ENCODE measurements at places on chromosomes 7 and 10.

DNA sequence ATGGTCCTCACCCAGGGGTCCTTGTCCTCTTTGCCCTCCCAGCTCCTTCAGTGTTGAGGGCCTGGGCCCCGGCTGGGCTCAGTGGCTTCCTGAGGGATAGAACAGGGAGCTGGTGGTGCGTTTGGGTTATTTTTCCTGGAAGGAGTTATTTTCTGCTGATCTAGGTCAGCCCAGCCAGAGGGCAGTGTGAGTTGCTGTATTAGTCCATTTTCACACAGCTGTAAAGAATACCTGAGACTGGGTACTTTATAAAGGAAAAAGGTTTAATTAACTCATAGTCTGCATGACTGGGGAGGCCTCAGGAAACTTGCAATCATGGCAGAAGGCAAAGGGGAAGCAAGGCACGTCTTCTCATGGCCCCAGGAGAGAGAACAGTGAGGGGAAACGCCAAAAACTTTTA lies 122.4 kb upstream of the PCBD1 start:
- DNase-seq: no peak

GRCh38 chr10:1301143-1301542 lies 245.0 kb downstream of the WDR37 start:
- no peak for DNase-seq

GRCh38 chr10:86659161-86659691 lies 4.9 kb downstream of the OPN4 start:
- DNase-seq: no peak

GRCh38 chr10:110818311-110819256 lies 53.1 kb upstream of the PDCD4 start:
- DNase-seq: no peak

DNA sequence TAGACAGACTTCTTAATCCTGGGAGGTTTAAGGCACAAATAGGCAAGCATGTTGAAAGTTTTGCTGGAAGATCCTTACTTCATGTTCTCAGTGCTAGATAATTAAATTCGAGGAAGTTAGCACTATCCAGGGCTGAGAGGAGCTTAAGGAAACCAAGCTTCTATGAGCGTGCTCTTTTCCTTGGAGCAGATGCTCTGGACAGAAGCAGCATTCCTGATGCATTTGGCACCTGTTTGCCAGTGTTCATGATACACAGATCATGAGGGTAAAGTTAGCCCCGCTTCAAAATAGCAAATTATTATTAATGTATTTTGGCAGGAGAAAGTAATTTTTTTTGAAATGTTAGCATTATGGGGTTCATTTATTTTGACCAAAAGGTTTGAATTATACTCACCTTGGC lies 9.4 kb downstream of the HDAC9 start:
- DNase-seq: no peak

GRCh38 chr10:235915-236314 lies 100.7 kb downstream of the ZMYND11 start:
- DNase-seq: no peak

DNA sequence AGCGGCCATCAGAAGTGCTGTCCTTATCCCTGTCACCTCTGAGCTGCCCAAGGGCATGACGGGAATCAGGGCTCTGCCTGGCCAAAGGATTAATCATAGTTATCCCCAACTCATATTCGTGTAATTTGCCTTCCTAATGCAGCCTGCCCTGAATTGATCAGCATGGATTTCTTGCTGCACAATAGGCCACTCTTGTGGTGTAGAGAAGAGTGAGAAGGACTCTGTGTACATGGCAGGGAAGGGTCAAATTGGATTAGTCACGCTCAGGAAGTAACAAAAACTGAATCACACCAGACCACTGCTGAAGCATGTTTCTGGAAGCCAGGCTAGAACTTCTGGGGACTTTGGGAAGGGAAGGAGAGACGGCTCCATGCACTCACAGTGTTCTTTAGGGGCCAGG lies 227.0 kb downstream of the BUB3 start:
- DNase-seq: no peak

DNA sequence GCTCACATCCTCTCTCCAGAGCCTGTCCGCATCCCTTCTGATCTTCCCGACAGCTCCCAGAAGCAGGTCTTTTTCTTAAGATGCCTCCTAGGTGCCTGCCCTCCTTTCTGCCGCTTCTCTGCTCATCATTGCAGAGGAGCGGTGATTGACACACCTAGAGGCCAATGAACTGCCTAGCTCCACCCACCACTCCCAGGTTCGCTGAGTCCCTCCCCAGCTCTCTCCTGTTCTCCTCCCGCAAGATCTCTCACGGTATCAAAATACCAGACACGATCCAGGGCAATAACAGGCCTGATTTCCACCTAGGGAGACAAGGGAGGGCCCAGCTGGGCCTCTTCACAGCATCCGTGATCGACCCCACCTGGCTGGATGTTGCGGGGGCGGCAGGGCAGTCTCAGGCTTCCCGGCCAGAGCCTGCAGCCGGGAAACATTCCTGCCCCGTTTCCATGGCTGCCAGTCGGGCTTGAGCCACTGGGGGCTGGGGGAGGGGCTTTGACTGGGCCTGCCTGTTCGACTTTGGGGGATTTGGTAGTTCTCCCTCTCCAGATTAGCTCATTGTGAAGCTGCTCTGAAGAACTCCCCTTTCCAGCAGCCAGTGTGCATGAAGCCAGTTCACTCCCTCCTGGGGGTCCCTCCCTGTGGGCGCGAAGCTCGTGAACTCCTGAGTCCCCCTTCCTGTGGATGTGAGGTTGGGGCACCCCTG lies 373.5 kb downstream of the RPS24 start:
- peak; percentile 95 for DNase-seq

GRCh38 chr7:141456298-141456697 lies 94.9 kb upstream of the AGK start:
- no peak for DNase-seq

GRCh38 chr10:5555881-5556280 lies 31.1 kb downstream of the CALML3 start:
- no peak for DNase-seq

- peak; percentile 74 for DNase-seq
Observed at GRCh38 chr10:94402843-94403379, 570 bp downstream of the TBC1D12 start.

DNA sequence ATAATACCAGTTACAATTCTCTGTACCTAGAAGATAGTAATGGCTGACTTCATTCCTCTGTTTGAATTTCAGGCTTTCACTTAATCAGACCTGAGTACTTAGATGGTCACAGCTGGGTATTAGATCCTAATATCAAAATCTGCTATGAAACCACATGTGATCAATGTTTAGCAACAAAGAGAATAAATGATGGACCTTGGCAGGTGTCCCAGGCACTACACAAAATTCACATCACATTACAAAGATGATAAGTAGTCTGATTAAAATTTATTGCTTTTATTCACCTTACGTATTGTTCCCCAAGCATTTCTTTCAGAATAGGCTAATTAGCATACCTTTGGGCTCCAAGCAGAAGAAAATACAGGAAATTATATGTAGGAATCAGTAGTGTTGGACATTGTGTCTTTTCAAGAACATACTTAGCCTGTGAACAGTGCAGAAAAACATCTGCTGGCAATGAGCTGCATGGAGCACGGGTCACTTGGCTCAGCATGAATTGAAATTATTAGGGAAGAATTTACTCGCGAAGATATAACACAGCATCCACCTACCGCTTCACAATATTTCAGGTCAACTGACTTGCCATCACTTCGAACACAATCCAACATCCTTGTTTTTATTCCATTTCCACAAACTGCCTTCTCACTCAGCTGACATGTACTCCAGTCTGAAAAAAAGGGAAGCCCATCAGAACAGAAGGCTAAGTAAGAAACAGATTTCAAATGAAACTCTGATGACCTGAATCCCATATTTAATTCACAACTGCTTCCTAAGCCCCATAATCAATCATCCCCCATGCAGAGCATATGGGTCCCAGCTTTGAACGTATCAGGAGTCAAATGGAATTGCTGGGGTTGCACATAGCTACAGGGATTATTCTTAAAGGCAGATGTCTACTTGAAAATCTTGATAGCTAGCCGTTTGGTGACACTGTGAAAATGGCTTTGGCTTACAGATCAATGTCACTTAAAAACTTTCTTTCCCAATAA lies 421.0 kb downstream of the THSD7A start:
- DNase-seq: no peak

DNA sequence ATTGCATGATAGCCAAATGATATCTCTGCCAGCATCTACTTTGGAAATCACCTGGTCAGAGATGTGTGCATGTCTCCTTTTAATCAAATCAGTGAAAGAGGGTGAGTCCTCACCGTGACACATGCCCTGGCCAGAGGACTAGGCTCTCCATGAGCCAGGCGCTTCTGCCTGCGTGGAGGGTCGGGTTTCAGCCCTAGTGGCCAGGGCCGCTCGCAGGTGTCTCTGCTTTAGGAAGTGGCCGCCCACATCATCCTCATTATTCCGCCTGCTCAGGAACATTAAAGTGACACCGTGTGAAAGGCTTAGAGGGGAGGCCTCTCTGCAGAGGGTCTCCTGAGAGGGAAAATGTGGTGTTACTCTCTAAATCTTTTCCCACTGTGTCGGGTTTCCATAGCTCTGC lies 173.6 kb upstream of the PRKCQ start:
- peak; percentile 60 for DNase-seq

DNA sequence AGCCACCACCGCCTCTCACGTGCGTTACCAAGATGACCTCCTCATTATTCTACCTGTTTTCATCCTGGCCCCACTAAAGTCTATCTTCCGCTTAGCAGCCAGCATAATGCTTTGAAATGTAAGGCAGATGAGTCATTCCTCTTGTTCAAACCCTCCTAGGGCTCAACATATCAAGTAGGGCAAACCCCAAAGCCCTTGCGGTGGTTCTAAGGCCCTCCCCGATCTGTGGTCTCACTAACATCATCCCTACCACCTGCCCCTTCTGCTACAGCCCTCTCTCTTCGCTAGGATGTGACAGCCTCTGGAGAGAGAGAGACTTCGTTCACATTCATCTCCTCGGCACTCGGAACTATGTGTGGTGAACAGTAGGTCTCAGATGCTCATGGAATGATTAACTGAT lies 94.8 kb downstream of the SVIL start:
- DNase-seq: no peak

- DNase-seq: no peak
Observed at GRCh38 chr7:14834456-14834855, 68.1 kb downstream of the DGKB start.

DNA sequence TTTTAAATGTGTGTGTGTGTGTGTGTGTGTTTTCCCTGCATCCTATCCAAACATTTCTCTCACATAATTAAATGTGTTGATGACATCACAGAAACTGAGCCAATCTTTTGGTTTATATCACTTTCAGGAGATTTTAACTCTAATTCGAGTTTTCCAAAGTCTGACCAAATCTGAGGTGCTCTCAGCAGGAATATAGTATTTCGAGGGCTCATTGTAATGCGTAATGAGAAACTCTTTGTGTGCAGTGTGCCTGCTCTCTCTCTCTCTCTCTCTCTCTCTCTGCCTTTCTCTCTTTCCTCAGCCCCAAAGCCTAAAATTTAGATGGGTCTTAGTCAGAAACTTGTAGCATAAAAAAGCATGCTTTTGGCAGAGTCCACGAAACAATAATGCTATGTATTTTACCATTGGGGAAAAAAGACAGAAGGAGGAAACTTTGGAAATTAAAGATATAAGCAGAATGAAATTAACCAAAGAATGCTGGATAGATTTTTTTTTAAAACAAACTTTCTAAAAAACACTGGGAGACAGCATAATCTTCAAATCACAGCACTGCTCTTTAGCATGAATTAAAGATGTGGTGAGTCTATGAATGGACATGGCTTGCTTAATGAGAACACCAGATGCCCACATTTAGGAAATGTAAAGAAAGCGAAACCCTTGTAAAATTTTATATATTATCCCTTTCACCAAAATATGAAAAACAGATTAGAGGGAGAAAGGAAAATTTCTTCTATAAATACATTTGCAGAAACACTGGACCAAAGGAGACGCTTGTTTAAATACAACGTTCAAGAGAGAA lies 206.8 kb upstream of the HABP2 start:
- no peak for DNase-seq

GRCh38 chr10:83545901-83546391 lies 593.4 kb upstream of the GHITM start:
- DNase-seq: no peak

DNA sequence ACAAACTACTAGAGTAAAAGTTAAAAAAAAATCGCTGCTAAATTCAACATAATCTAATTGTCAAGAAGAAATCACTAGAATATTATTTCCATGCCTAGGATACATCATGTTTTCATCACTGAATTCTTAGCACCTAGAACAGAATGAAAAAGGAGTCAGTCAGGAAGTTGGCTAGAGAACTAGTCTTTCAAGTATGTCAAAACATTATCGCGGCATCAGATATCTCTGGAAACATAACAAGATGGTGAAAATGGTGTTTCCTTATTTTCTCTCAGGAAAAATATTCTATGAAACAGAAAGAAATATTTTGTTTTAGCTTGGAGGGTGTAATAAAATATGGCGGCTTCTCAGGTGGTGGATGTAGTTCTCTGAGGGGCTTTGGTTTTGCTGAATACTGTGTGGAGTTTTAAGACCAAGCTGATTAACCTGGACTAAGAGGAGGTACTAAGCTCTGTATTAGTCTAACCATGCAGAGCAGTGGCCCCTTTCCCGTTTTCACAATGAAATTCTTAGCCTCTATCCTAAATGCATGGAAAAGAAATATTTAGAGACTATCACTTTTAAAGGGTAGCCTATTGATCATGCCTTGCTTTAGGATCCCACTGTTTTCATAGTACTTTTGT lies 205.6 kb downstream of the MDFIC start:
- no peak for DNase-seq

GRCh38 chr10:5449823-5450222 lies 37.5 kb downstream of the NET1 start:
- DNase-seq: no peak

GRCh38 chr7:127290116-127290655 lies 37.4 kb upstream of the GRM8 start:
- DNase-seq: no peak

DNA sequence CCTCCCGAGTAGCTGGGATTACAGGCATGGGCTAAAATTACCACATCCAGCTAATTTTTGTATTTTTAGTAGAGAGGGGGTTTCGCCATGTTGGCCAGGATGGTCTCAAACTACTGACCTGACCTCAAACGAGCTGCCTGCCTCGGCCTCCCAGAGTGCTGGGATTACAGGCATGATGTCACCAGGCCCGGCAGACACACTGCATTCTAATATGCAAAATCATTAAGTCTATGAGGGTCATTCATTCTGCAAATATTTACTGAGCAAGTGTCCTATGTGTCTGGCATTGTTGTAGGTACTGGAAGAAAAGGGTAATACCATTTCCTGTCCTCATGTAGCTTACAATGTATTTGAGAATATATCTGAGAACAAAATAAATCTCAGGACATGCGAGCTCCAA lies 2.7 kb downstream of the PUS7 start:
- DNase-seq: no peak

DNA sequence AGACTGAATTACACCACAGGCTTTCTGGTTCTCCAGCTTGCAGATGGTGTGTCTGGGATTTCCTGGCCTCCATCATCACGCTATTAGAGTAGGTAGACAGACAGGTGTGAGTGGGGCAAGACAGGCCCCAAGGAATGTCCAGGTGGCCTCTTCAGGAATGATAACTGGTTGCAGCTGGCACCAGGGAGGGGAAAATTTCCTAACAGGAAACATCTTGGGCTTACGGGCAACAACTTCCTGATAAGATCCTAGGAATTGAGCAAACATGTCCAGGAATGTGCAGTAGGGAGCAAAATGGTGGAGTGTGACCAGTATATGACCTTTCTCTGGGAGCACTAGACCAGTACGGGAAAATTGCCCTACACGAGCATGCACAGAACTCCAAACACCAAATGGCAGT lies 11.3 kb downstream of the XRCC2 start:
- DNase-seq: no peak

- DNase-seq: no peak
Observed at GRCh38 chr10:43340619-43341018, 30.8 kb upstream of the FXYD4 start.

Data from iPS-NIHi11 (cell line).